ENCODE measurements at places on chromosomes 12 and 14.
A peak's percentile ranks its signal among the peaks of the same experiment; 100 is the strongest.

- no peak for DNase-seq
These were observed 34.3 kb downstream of the RGS6 start for GRCh38 chr14:71966528-71966927.

DNA sequence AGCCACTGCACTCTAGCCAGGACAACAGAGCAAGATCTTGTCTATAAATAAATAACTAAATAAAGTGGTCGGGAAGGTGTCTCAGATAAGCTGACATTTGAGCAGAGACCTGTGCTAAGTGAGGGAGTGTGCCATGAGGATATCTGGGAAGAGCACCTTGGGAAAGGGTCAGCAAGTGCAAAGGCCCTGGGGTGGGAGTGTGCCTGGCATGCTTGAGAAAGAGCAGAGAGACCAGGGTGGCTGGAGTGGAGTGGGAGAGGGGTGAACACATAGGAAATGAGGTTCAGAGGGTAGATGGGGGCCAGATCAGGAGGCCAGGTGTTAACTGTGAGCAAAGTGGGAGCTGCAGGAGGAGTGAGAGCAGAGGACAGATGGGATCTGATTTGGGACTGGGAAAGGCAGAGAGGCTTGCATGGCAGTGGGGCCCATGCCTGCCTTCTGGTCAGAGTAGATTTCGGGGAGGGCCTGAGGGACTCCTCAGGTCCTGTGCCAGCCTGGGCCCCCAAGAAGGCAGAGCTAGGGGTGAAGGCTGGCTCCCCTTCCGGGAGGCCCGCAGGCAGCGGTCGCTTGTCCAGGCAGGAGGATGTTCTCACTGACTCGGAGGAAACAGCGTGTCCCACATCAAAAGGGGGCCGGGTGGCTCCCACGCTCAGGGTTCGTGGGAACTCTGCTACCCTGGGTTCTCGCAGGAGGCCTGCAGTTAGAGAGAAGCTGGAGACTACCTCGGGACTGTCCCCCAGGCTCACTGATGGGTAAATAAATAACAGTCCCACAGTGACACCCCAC, 32.6 kb downstream of the DTX1 start:
- no peak for DNase-seq

DNA sequence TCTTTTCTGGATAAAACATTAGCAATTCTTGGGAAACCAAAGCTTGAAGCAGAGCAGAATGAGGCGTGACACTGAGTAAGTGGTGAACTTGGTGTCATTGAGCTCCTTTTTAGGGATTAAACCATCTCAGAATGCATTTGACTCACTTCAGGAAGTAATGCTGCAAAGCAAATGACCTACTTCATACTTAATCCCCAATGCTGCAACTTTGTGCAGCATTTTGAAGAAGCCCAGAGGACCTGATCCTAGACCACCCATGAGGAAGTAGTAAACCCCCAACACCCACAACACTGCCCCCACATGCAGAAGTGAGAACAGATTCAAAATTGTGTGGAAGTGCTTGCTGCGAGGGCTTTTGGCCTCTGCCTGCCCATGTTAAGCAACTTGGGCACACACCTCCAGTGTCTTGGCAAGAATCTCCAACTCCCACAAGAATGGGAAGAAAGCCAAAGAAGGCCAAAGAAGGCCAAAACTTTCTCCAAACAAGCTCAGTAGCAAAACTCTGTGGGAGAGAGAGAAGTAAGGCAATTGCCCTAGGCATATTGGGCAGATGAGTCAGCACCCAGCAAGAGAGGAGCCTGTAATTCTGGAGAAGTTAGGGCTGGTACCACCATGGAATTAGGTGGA, 69.2 kb upstream of the ETV6 start:
- peak; percentile 81 for DNase-seq

DNA sequence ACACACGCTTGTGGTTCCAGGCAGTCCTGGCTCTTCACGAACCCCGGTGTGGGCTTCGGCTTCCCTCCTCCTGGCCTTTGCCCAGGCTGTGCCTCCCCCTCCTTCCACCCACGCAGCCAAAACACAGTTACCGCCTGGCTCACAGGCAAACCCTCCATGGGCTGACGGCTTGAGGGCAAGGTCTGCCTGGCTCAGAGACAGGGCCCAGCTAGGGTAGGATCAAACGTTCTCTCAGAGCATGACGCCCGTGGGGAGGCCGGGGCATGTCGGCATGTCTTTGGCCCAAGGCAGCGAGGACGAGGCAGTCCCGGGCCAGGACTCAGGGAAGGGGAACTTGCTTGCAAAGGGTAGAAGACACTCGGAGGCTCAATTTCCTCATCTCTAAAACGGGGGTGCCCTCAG, 2.1 kb downstream of the SLC25A47 start:
- no peak for DNase-seq

DNA sequence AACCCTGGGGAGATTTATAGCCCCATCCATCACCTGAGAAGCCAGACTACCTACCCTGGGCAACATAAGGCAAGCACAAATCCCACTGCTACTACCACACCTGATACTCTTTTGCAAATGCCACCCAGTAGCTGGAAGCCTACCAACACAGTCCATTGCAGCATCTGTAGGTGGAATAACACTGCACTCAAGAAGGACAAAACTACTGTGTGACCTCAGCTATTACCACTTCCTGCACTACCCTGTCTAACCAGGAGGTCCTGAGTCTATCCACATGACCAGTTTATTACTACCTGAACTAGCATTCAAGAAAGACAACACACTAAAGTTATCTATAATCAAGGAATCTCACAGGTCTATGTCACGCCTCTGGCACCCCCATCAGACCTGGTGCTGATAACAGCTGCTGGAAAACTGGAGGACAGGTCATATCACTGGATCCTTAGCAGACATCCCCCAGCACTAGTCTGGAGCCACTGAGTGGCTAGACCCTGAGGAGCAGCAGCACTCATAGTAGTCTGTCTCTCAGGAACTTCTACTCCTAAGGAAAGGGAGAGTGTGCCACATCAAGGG, 2.9 kb upstream of the CLEC1A start:
- no peak for DNase-seq

DNA sequence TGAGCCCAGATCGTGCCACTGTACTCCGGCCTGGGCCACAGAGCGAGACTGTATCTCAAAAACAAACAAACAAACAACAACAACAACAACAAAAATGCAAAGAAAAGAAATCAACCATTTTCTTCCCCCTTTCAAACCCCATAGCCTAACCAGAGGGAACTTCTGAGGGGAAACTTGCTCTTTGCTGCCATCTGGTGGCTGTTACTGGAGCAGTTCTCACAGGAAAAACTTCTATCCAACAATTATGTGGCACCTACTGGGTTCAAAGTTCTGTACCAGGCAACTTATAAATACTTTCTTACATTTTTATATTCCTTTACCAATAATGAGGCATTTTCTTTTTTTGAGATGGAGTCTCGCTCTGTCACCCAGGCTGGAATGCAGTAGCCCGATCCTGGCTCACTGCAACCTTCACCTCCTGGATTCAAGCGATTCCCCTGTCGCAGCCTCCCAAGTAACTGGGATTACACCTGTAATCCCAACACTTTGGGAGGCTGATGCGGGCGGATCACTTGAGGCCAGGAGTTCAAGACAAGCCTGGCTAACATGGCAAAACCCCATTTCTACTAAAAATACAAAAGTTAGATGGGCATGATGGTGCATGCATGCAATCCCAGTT, 50.9 kb upstream of the BICDL1 start:
- peak; percentile 31 for DNase-seq

DNA sequence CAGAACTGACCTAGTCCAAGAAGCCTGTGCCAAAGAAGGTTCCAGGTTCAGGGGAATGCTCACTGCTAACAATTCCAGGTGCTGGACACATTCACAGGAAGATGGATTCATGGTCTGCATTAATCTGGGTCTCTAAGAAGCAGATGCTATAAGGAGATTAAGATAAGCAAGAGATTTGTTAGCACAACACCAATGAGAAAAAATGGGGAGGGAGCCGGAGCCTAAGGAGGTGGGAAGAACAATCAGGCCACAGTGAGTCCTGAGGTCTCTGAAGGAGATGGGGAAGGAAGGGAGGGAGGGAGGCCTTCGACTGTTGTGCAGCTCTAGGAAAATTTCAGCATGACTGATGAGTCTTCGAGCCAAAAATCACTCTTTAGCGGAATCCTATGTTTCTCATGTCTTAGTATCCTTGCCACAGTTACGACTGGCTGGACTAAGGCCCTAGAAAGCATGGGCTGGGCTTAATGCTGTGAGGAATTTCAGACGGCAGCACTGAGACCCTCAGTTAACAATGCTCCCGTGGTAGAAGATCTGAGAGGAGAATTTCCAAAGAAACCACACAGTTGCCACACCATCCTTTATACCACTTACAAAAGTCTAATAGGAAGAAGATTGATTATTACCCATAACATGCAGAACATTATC, 31.5 kb upstream of the PTGDR start:
- DNase-seq, result no peak

- peak; percentile 95 for DNase-seq
These were observed 285.3 kb downstream of the DPF3 start for GRCh38 chr14:72608391-72609204.

DNA sequence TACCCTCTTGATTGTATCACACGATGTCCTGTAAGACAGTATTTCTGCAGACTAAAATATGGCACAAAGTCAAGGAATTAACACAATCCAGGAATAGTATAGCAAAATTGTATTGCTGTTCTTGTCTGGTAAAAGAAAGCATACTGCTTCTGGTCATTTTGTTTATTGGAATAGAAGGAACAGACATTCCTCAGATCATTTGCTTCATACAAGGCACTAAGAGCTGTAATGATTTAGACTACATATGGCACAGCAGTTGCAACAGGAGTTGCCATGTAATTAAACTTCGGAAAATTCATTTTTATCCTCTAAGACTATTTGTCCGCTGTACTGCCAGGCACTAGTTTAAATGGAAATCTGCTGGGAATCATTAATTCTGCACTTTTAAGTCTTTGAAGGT, 7.6 kb upstream of the KERA start:
- no peak for DNase-seq

GRCh38 chr12:14126692-14127091, 145.3 kb upstream of the GRIN2B start:
- DNase-seq, result no peak

GRCh38 chr12:119727600-119728443, 59.9 kb downstream of the PRKAB1 start:
- no peak for DNase-seq

- no peak for DNase-seq
These were observed 711.9 kb upstream of the TMEM132C start for GRCh38 chr12:127555071-127555470.

DNA sequence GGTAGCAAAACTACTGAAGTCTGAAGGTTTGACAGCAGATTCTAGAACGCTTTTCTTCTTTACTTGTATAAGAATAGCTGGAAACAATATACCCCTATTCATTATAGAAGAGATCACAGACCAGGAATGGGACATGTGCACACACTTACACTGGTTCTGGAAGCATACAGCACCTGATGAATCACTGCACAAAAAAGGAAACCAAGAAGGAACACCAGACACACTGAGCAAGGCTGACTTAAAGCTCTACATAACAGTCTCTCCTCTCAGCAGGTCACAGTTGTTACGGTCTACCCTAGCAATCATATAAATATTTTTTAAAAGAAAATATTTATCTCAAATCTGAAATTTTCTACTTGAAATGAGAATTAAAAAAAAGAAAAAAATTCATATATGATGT, 13.5 kb downstream of the ATP2B1 start:
- DNase-seq, result peak; percentile 76

DNA sequence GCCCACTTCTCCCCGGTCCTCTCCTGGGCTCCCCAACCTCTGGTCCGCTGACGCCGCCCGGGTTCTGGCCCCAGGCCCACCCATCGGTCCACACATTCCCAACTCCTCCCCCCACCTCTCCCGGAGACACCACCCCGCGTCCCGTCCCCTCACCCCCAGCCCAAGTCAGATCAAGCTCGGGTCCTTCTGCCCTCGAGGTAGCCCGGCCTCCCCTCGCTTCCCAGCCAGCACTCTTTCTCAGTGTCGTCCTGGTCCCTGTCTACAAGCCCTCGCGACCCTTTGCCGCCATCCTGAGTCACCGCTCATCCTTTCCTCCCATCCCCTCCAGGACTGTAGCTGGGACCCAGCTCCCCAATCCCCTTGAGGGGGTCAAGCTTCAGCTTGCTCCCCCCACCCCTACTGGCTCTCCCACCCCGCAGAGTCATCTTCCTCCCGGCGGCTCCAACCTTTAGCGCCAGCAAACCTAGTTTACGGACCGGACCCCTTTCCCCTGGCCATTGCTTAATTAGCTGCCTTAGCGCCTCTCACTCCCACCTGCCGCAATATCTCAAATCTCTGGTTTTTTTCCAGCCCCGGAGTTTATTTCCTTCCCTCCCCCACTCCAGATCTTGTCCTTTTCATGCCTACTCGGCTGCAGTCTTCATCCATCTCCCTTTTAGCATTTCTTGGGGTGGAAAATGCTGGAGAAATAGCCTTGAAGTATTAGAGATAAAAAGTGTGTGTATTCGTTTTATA, 1.1 kb downstream of the PPP4R4 start:
- DNase-seq, result peak; percentile 29

DNA sequence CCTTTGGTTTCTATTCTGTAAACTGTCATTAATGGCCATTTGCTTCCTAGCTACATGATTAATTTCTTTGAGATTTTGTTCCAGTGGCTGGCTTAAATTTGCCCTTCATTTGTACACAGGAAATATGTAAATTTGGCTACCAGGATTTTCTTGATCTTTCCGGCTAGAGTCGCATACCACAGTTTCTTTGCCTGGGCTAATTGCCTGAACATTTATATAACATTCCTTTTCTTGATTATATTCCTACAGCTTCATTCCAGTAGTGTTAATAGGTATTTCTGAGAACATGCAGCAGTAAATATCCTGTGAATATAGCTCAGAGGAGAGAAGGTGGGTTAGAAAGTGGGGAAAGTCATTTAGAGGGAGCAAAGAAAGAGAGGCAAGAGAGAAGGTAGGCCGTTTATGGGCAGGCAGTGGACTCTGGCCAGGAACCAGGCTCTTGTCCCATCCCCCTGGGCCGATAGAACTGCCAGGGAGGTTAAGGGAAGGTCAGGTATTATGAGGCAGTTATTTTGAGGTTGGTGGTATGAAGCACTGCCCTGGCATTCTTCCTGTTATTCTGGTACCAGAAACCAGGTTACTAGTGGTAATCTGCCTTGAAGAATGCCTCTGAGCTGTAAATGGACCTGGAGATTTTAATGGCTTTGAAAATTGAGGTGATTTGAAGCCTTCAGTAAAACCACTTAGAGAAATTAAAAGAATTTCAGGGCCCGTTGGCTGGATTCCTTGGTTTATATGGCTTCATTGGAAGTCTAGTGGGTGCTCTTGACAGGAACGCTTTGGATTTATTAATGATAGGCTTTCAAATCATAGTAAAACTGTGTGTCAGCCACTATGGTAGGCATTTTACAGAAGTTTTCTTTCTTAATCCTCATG, 4.4 kb downstream of the RNF10 start:
- DNase-seq, result peak; percentile 75

DNA sequence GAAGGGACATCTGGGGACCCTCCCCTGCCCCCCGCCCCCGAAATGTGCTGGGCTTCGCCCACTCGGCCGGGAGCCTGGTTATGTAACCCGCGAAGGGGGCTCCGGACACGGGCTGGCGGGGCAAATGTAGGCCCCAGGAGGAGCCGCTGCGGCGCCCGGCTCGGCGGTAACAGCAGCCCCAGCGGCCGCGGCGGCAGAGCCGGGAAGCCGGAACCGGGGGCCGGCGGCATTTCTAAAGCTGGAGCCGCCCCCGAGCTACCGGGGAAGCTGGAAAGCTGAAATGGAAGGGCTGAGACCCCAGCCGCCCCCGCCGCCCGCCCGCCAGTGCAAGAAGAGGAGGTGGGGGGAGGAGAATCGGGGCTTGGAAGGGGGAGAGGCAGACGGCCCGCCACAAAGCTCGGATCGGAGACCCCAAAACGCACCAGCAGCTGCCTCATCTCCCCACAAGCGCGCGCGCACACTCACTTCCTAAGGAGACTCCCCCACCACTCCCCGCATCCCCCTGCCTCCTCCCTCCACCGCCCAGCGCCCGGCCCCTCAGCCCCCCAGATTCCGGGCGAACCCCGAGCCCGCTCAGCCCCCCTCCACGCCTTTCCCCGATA, 1.5 kb downstream of the KDM2B start:
- DNase-seq, result no peak
